ENCODE measurements at places on chromosomes 7 and 10. TPM values are rescaled to one million over a fixed set of nuclear protein-coding genes. Genes with fewer than 3 reads are reported as not detected.

- DNase-seq, result no peak
These were observed 1.1 kb downstream of the BAZ1B start for GRCh38 chr7:73520673-73521635.

DNA sequence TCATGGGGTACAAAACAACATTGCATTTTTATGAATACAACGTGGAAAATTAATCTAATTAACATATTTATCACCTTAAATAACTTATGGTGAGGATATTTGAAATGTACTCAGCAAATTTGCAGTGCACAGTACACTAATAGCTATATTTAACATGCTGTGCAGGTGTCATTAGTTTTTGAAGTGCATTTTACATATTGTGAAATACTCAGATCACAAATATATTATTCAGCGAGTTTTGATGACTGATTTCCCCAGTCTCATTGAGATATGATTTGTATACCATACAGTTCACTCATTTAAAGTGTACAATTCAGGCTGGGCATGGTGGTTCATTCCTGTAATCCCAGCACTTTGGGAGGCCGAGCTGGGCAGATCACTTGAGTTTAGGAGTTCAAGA lies 59.5 kb downstream of the TET1 start:
- DNase-seq, result no peak

- DNase-seq, result peak; percentile 99
These were observed 67.3 kb upstream of the KLF6 start for GRCh38 chr10:3852147-3852904.

GRCh38 chr7:8514781-8515519 lies 81.5 kb downstream of the NXPH1 start:
- no peak for DNase-seq

DNA sequence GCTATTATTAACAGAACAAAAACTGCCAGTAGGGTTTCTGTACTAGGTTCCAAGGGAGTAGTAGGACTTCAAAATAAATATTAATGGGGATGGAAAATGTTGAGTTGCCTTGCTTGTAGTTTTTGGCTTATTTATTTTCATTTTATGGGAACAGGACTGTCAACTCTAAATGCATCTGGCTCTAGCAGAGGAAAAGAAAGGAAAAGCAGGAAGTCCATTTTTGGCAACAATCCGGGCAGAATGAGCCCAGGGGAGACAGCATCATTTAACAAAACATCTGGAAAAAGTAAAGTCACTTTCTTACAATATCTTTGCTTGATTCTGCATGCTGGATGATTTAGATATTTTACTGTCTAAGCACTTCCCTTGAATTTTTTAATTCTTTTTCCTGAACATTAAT lies 69.4 kb downstream of the NOC3L start:
- no peak for DNase-seq

The MBL2 gene
- 0.17 TPM for total RNA-seq

GRCh38 chr10:115065801-115066200 lies 27.4 kb upstream of the ATRNL1 start:
- DNase-seq, result no peak

DNA sequence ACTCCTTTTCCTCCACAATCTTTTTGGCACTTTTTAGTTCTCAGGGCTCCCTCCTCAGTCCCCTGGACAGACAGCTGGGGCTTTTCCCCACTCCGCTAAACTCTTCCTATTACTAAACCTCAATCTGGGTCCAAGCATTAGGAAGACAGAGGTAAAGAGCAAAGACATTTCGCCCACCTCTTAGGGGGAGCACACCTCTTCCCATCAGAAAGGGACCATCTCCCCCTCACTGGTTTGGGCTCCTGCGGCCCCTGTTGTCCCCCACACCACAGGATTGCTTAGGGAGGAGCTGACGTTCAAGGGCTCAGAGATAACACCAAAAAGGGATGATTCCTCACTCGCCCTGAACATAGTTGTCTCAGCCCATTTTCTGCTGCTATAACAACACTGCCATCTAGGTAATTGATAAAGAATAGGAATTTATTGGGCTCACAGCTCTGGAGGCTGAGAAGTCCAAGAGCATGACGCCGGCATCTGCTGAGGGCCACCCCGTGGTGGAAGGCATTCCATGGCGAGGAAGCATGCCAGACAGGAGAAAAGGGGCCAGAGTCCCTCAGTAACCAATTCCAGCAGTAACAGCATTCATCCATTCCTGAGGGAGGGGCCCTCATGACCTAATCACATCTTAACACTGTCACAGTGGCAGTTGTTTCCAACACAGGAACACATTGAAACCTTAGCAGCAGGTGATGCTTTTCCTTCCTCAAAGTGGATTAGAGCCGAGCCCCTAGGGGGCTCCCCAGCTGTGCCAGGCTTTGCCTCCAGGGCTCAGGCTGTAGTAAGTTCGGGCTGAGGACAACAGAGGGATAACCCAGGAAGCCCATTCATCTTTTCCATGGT lies 209.6 kb downstream of the EBF3 start:
- no peak for DNase-seq

DNA sequence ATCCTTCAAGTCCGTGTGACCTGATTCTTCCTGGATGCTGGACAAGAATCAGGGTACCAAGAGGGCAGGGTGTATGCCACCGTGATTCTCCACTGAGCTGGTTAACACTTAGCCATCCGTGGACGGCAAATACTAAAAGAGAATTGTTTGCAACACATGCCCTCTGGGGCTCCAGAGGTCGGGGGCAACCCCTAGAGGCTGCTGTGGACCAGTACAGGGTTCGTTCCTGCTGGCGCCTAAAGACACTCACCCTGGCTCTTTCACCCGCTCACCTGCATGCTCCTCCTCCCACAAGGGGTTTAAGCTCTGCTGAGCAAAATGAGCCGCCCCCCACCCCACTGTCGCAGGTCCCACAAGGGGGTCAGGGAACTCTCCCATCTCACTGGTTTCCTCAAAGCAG lies 148.7 kb upstream of the ITGB1 start:
- no peak for DNase-seq

GRCh38 chr7:106281585-106282318 lies 3.0 kb downstream of the NAMPT start:
- DNase-seq, result no peak

The TBATA gene
- total RNA-seq, result not detected

- DNase-seq, result no peak
These were observed 48.5 kb upstream of the ADRB1 start for GRCh38 chr10:113995201-113995600.
